ENCODE measurements at places on chromosomes 11 and 22.

GRCh38 chr11:35270342-35270741, 131.4 kb downstream of the CD44 start:
- DNase-seq = no peak

DNA sequence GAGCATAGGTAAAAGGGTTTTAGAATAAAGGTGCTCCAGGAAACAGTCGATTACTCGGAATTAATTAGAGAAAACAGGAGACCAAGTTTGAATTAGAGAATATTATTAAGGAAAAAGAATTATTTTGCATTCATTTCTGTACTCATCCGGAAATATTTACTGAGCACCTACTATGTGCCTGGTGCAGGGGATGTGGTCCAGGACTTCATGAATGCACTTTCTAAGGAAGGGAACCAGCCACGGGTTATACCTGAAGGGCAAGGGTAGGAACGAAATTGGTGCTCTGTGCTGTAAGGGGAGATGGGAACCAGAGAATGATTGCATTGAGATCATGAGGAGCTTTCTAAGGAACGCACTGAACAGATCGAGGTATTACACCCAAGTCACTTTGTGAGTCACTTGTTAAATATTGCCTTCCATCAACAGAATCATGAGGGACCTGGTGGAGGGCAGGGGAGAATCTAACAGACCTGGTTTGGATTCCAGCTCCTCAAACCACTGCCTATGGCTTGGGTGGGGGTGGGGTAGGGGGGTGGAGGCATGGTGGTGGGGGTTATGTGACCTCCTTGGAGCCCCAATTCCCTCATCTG, 40.9 kb downstream of the C11orf96 start:
- DNase-seq = no peak

GRCh38 chr22:37343863-37344734, 61.8 kb downstream of the CYTH4 start:
- no peak for DNase-seq

GRCh38 chr11:132245403-132246385, 875.3 kb downstream of the NTM start:
- DNase-seq = no peak

DNA sequence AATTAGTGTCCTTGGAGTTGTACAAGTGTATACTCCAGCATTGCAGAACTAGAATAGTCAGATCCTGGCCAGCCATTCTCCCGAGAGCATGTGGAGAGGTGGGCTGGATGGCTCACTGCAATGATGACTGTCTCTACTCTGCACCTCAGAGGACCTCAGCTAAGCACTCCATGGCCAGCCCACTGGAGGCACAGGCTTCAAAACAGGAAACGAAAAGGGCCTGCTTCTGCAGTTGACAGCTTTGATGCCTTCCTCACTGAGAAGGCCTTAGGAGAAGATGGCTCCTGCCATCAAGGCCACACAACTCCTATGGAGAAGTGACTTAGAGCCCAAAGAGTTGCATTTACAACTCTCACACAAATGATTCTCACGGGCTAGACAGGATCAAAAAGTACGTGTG, 9.1 kb downstream of the POLD4 start:
- no peak for DNase-seq

DNA sequence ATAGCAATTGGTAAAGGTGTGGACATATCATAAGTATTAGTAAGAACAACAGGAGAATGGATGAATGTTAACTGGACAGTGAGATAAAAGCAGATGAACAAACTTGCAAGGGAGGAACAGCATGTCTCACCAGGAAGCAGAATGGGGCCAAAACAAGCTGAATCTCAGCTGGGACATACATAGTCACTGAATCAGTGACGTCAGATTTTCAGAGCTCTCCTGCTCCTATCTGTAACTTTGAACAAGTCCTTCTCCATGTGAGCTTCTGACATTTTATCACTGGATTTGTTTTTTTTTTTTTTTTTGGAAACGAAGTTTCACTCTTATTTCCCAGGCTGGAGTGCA, 118.7 kb downstream of the BBOX1 start:
- DNase-seq = no peak

DNA sequence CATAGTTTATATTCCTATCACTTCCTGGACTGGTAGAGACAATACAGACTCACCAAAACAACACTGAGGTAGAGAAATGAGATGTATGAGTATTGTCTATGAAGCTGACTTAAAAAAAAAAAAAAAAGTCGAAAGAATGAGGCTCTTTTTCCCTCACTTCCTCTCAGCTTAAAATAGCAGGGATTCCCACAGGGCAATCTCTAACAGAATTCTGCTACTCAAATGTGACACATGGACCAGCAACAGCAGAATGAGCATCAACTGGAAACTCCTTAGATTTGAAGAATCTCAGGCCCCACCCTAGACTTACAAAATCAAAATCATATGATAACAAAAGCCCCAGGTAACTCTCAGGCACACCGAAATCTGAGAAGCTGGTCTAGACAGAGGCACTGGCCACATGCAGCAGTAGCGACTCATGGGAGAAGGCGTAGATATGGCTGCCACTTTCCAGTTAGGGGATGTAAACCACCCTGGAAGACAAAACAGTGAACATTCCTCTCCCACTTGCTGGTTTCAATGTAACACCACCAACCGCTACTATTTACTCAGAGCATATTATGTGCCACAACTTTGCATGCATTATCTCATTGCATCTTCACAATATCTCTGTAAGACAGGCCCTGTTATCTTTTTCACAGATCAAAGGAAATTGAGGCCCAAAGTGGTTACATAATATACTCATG, 128.0 kb downstream of the RBFOX2 start:
- no peak for DNase-seq

DNA sequence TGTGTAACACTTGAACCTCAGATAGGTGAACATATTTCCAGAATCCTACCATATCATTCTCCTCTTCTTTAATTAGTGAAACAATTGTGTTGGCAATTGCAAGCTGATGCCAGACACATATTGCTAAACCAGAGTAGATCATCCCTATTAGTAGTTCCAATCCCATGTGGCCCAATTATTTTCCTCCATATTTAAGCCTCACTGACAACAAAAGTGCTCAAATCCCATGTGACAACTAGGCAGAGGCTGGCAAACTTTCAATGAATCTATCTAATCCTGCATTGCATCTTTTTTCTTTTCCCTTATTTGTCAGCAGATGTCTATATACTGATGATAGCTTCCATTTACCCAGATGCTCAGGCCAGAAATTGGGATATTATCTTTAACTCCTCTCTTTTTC, 90.4 kb downstream of the GRIA4 start:
- DNase-seq = no peak

DNA sequence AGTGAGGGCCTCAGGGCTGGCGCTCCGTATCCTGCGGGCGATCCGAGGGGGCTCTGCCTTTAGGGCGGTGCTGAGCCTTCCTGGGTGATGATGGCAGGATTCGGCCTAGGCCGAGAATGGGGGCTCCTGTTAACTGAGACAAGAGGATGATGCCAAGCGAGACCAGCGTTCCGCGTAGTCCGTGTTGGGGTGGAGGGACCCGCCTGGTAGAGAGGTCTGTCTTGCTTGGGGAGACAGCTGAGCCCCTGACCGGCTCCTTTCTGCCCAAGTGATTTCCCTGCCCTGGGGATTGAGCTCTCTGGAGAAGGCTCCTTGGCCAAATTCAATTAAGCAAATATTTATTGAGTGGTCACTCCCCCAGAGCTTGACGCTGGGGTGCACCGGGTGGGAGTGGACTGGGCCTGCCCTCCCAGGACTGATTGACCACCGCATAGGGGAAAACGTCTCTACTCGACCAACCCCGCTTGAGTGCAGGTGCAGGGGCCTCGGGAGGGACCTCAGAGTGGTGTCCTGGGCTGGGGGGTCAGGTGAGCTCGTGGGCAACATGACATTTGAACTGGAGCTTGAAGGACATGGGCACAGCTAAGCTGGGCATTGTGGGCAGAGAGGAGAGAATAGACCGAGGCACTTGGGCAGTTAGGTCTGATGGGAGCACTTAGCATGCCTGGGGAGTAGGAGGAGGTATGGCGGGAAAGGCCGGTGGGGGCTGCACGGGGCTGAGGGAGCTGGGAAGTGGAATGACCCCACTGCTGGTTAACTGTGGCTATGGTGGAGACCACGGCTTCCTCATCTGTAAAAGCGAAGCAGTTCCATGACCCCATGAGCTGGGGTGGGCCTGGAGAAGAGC, 1.1 kb downstream of the GNAZ start:
- no peak for DNase-seq

DNA sequence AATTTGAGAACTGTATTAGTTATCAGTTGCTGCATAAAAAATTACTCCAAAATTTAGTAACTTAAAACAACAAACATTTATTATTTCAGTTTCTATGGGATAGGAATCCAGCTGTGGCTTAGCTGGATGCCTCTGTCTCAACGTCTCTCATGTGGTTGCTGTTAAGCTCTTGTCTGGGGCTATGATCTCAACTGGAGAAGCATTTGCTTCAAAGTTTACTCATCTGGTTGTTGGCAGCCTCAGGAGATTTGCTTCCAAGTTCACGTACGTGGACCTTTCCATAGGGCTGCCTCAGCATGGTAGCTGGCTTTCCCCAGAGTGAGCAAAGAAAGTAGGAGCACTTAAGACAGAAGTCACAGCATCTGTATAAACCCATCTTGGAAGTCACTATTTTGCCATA, 144.9 kb upstream of the SESN3 start:
- no peak for DNase-seq

DNA sequence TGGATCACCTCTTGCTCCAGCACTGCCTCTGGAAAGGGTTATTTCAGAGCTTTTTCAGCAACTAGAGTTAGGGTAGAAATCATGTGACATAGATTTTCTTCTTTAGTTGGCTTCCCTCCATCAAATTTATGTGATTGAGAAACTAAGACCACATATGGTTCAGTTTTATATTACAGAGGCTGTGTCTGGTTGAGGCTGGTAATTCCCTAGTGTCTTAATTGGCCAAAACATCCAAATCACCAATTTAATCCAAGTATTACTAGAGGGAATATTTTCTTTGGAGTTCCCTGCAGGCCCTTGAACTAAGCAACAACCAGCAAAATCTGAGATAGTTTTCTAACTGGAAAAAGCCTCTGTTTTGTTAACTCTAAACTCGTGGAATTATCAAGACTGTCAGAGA, 136.3 kb downstream of the ARHGAP42 start:
- DNase-seq = no peak

DNA sequence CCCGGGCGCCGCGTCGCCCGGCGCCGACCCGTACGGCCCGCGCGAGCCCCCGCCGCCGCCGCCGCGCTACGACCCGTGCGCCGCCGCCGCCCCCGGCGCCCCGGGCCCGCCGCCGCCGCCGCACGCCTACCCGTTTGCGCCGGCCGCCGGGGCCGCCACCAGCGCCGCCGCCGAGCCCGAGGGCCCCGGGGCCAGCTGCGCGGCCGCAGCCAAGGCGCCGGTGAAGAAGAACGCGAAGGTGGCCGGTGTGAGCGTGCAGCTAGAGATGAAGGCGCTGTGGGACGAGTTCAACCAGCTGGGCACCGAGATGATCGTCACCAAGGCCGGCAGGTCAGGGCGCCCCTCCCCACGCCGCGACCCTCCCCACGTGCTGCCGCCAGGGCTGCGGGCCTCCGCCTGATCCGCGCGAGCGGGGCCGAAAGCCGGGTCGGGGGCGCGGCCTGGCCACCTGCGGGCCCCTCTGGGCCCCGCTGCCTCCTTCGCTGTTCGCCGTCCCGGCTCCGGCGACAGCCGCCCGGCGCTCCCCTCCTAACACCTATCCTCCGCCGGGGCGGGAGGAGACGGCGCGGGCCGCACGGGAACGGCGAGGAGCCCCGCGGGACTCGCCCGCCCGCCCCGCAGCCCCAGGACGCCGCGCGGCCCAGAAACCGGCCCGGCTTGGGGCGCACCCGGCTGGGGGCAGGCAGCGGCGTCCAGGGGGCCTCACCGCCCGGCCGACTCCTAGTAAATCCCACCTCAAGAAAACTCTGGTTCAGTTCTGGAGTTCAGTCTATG, 560 bp downstream of the TBX1 start:
- no peak for DNase-seq

DNA sequence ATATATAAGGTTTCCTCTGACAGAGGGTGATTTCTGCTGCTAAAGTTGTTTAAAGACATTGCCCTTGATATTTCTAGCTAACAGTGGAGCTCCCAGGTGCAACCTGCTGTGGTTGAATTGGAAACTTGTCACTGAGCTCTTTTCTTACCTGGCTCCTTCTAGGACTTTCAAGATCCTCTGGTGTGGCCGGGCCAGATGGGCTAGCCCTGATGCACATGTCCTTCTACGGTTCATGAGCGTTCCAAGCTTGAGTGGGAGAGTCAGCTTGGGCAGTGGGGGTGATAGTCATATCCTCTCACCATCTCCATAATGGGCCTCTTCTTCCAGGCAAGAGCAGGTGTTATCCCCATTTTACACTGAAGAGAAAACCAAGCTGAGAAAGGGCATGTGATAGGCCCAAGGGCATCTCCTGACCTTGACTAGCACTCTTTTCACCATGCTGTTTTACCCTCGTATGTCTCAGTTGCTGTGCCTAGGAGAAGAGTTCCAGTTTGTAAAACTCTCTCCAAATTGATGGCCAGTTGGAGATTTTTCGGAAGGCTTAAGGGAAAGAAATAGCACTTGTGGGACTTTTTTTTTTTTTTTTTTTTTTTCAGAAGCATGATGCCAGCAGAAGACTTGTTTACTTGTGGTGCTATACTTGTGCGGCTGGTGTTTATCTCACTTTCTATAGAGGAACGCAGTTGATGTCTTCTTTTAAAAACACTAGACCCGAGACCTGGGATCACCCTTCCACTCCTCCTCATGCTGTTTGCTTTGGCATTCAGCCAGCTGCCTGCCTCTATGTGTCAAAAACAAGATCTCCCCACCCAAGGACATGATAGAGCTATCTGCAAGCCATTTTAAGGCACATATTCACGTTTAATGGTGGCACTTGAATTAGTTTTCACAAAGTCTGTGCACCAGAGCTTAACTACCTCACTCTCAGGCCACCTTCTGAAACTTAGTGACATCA, 32.6 kb downstream of the TEAD1 start:
- no peak for DNase-seq

DNA sequence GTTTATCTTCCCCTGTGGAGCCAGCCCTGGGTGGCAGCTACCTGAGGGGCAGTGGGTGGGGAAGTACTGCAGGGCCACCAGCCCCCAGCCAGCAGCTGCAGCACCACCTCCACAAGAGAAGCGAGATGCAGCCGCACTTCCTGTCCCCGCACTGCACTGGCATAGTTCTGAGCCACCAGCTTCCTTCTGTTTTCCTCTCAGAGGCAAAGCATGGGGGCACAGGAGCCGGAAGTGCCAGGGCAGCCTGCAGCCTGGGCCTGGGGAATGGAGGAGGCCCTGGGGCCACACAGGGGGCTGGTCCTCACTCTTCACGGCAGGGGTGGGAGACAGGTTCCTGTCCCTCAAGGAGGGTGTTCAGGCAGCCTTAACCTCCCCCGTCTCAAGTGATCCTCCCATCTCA, 11.9 kb upstream of the SH3BP1 start:
- DNase-seq = no peak
